ENCODE measurements at places on chromosomes 7 and 10.

DNA sequence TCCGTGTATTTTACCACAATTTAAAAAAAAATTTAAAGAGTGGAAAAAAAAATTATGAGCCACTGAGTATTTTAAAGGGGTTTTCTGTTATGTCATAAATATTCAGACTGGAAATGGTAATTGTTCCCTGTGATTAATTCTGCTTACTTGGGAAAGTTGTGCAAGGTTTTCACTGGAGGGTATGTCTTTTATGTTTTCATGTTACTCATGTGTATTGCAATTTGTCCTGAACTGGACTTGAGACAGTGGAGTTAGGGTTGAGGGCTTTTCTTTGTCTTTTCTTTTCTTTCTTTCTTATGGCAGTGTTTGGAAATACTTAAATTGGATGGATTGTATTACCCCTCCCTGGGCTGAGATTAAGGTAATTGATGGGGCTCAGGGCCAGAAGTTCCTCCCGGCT, 257.7 kb downstream of the BAMBI start:
- DNase-seq: no peak

GRCh38 chr10:99358101-99358500, 28.9 kb downstream of the CNNM1 start:
- no peak for DNase-seq

DNA sequence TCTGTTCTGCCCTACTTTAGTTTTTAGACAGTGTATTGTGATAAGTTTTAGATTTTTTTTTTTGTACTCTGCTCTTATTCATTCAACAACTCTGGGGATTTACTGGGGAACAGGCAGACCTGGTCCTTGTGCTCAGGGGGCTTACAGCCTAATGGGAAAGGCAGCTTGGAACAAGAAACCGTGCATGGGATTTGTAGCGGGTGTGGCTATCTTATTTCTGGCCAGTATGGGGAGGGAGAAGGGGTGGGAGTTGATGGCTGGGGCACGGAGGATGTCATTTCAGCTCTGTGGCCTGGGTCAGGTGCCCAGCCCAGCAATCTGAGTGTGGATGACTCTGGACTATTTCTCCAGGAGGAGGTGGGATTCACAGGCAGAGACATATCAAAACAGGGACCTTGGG, 47.0 kb downstream of the GRK5 start:
- DNase-seq: no peak

DNA sequence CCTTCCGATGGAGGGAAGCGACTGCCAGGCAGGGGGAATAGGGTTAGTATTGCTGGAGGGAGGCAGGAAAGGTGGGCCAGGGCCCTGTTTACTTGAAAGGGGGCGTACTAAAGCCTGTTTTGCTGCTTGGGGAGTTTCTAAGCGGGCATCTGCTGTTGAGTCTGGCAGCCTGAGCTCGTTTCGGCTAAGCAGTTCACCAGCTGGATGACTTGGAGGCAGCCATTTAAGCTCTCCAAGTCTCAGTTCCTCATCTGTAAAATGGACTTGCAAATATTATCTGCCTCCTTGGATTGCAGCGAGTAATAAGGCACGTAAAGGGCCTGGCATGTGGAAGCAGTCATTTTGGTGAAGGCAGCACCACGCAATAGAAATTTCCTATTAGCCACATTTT, 44.0 kb downstream of the LDB3 start:
- DNase-seq: no peak

DNA sequence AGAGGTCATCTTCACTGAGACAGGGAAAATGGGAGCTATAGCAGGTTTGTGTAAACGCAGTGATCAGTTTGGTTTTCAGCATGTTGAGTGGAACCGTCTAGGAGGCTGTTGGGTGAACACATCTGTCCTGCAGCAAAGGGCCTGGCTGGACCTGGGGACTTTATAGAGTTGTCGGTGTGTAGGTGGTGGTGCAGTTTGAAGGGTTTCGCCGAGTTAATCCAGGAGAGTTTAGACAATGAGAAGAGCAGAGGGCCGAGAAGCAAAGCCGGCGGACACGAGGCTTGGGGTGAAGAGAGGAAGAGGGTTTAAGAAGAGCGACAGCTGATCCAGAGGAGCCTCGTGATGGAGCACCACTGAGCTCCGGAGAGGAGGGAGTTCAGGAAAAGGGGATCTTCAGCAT, 39.1 kb downstream of the IL15RA start:
- DNase-seq: no peak

- no peak for DNase-seq
These were observed 281.4 kb upstream of the NFE2L3 start for GRCh38 chr7:25870574-25870973.

DNA sequence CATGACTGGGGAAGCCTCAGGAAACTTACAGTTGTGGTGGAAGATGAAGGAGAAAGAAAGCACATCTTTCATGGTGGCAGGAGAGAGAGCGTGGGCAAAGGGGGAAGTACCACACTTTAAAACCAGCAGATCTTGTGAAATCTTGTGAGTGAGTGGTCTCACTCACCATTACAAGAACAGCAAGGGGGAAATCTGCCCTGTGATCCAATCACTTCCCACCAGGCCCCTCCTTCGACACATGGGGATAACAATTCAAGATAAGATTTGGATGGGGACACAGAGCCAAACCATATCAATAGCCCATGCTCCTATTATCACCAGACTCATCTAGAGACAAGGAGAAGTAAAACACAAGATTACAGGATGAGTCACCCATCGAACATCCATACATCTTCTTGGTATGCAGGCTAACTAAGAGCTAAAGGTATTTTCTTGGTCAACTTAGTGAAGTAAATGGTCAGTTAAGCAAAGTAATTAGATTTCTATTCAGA, 55.3 kb upstream of the YAE1 start:
- DNase-seq: no peak

- DNase-seq: no peak
These were observed 20.6 kb downstream of the KIN start for GRCh38 chr10:7767209-7767608.

DNA sequence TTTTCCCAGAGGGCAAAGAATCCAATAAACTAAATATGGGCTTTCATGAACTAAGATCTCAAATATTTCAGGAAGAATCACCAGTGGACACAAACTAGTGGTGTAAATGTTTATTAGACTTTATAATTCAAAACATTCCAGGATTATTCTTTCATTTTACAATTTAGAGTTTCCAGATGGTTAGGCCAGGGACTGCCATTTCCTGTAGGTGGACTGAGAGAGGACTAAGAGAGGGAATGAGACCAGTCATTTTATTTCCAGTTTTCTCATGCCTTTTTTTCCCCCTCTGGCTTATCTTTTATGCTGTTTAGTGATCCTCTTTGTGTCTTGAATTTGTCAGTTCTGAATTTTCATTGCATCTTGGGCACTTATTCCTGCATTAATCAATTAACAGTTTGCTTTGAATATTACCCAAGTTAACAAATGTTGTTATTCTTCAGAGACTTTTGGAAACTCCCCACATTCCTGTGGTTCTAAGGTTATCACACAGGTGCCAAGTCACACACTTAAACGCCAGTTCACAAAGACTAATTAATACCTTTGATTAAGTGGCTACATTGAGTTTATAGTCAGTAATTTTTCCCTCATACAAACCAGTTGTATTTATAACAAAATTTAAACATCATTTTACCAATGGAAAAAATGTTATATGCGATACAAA, 12.3 kb downstream of the CISD1 start:
- no peak for DNase-seq

DNA sequence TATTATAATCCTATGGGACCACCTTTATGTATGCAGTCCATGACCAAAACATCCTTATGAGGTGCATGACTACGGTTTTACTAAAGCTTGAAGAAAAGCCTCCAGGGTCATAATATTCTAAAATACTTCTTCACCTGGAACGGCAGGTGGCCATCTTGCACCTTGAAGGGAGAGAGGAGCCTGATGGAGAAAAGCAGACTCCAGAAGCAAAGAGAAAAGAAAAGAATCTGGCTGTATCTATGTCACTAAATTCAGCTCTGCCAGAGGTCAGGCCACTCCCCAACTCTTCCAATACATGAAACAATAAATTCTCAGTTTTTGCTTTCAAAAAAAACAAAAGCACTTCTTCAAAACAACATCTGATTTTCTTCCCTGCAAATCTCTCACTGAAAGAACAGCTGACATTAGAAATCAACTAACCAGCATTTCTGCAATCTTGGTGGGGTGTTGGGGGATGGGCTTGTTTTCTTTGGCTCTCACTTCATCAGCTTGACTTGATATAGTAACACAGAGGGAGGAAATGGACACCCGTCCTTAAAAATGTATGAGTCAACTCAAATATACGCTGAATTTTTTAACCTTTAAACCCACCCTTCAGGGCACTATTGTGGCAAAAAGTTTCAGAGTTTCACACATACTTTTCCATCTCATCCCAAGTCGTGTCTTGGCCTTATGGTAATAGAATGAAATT, 21.7 kb downstream of the HIBADH start:
- DNase-seq: no peak

DNA sequence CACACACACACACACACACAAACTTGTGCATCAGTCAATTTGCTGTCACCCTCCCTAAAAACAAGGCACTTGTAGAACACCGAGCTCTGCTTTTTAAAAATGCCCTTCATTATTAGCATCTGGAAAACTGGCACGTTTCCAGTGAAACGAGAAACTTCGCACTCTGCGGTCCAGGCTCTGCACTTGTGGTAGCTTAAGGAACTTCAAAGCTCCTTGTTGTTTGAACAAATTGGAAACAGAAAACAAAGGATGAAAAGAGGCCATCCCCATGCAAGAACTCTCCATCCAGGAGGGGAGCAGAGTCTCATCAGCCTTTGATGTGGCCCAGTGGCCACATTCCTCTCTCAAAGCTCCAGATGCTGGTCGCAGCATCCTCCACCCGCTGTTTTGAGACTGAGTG, 105.1 kb downstream of the C10orf90 start:
- DNase-seq: no peak

DNA sequence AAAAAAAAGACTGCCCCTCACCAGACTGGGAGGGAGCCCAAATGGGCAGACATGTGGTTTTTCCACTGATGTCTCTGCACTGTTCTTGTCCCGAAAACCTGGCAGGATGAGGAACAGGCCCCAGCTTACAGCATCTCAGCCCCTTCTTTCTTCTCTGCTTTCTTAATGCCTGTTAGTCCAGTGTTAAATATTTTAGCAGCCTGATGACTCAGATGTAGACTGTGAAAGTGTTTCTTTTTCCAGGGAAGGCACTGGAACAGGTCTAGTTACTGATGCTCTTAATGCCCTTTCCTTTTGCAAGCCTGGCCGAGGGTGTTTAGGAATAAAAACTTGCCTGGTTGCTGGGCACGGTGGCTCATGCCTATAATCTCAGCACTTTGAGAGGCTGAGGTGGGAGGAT, 107.7 kb downstream of the TACC2 start:
- DNase-seq: no peak

DNA sequence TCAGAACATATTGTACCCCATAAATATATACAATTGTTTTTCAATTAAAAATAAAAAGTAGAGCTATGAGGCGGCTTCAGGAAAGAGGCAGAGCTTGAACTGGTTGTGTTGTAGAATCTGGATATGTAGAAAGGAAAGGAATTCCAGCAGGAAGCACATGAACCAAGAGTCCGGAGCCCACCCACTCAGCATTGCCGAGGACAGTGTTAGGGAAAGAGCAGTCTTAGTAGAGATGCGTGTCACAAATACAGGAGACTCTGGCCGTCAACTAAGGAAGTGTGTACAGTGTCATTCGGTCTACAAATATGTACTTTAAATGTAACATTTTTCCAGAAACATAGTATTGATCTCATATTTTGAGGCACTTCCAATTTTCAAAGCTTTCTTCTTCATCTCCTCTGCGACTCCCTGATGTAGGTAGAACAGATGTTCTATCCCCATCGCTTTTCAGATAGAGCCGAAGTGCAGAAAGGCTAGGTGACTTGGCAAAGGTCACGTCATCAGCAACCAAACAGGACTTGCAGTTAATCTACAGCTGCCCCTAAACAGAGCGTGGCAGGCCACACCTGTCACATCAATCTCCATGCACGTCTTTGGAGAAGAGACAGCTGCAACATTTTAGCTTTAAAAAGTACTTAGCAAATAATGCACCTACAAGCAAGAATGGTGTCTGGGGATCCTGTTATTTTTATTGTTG, 25.3 kb upstream of the GJD4 start:
- no peak for DNase-seq

- DNase-seq: no peak
These were observed 64.3 kb upstream of the PCGF5 start for GRCh38 chr10:91156196-91156595.

GRCh38 chr10:100508266-100508665, 11.4 kb downstream of the SEC31B start:
- DNase-seq: no peak

DNA sequence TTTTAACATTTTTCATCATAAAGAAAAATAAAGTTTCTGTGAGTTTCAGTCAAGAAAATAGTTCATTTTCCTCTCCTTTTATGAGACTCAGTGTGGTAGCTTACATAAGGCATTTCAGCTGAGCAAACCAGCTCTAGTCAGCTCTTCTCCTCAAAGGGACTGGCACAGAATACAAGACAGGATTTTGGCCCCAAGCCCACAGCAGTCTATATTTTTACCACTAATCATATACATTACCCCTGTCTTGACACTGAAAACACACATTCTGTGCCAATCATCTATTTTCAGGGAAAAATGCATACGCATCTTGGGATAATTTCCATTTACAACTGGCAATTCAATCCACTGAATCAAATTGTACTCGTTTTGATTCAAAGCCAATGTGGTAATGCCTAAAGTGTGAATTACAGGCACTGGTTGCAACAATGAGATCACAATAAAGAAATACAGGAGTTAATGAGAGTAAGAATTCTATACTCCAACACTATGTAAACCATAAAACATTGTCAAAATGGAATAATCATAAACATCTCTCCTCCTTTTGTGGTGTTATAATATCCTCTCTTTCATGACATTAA, 186.4 kb downstream of the CACNA2D1 start:
- no peak for DNase-seq

DNA sequence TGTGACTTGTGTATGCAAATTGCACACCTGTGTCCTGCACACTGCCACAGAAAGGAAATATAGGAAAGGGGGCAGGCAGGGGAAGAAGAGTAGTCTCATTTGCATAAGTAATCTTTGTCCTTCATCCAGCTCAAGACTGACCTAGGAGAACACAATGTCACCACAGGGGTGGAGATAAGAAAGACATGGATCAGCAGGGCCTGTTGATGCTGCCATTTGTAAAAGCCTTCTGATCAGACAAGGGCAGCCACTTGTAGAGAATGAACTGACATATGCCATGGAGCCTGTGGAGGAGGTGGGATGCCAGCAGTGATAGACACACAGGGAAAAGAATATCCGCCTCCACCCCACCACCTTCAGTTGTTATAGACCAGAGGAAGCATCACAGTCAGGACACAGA, 528.9 kb downstream of the HTR7 start:
- no peak for DNase-seq

- no peak for DNase-seq
These were observed 554.4 kb upstream of the SORCS1 start for GRCh38 chr10:107718864-107719263.

DNA sequence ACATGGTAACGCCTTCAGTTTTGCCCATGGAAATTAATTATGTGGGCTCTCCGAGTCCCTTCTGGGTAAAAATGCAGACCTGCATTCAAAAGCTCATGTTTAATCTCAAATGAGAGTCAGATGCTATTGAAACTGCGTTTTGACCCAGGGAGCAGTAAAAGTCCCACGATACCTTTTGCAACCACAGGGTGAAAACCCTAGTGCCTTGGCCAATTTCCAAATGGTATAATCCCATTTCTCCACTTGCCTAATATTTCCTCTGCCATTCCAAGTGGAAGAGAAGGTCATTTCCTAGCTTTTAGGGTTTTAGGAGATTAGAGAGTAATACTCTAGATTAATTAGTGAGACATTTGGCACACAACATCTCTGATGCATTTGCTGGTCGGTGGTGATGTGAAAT, 132.5 kb downstream of the NRP1 start:
- no peak for DNase-seq
